GM03348 (cell line): ENCODE measurements at places on chromosomes 12 and 14.

DNA sequence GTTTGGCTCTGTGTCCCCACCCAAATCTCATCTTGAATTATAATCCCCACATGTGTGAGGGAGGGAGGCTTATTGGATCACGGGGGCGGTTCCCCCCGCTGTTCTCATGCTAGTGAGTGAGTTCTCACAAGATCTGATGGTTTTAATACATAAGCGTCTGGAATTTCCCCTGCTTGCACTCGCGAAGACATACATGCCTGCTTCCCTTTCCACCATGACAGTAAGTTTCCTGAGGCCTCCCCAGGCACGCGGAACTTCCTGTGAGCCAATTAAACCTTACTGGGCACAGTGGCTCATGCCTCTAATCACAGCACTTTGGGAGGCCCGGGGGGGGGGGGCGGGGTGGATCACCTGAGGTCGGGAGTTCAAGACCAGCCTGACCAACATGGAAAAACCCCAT, 60.8 kb downstream of the R3HDM2 start:
- no peak for DNase-seq

DNA sequence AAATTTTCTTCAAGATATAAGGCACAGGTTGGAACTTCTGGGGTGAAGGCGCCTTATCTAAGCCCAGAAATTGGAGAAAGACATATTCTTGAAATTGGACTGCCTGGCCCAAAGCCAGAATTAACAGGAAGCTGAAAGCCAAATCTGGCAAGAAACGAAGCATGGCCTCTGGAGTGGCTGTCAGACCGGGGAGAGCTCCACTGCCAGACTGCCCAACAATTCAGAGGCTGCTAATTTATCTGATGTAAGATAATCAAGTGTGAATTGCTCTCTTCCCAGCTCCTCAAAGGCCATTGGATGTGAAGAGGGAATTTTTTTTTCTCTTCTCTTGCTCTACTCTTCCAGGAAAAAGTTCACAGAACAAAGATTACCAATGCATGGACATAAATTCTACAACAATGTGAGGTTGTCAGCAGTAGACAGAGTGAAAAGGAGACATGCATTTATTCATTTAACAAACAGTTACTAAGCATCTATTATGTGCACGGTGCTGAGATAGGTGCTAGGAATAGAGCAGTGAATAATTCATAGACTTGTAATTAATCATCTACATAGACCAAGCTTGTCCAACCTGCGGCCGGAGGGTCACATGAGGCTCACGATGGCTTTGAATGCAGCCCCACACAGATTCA, at the start of gene GDF3:
Gene GDF3, minus strand, starts transcription at position 210 of the 632 bp plus-strand sequence. Its CDS starts 47 bp downstream, at position 163.
- DNase-seq = peak; percentile 20

- DNase-seq = no peak
These were observed 2.9 kb downstream of the MYL6 start for GRCh38 chr12:56160894-56161689.

GRCh38 chr14:52078095-52078531, 9.3 kb upstream of the NID2 start:
- no peak for DNase-seq

DNA sequence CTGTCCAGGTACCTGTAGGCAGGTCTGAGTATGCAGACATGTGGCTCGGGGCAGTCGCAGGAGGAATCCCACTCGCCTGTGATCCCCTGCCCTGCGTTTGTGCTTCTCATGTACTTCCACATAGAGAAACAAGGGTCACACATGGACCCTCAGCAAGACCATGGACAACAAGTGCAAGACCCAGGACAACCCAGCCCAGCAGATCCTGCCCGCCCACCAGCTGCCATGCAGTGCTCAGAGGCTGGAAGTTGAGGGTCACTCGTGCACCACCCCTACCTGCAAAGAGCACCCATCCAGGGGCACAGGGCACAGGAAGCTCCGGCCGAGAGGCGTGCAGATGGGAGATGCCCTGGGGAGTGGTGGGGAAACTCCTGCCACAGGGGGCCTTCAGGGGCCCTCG, 67.5 kb upstream of the C14orf180 start:
- DNase-seq = no peak

DNA sequence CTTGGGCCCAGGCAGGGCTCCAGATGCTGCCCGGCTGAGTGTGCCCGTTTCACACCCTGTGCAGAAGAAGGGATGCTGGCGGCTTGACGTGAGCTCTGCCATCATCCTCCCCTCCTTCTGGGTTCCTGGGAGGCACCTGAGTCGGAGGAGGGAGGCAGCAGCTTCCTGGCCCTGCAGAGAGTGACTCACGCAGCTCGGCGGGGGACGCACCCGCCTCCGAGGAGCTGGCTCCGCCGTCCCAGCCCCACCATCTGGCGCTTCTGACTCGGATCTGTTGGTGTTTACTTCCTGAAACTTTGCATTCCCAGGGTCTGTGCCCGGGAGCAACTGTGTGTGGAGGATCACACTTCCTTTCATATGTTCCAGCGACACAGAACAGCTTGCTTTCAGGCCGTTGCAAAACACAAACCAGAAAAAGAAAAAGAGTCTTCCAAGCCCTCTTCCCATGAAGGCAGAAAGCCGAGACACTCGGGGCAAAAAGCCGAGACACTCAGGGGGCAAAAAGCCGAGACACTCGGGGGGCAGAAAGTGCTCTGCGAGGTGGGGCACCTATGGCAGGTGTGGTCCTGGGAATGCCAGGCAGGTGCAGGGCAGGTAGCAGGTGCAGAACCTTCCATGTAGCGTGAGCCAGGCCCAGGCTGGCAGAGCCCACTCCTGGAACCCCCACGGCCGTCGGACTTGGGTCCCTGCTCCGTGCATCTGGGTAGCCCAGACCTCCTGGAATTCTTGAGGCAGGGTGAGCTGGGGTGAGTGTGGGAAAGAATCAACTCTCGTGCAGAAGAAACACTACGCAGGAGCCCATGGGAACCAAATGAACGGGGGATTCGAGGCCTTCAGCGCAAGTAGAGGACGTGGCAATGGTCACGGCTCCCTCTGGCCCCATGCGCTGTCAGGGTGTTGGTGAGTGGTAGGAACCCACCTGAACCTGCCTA, 27.6 kb upstream of the GALNT9 start:
- peak; percentile 91 for DNase-seq

DNA sequence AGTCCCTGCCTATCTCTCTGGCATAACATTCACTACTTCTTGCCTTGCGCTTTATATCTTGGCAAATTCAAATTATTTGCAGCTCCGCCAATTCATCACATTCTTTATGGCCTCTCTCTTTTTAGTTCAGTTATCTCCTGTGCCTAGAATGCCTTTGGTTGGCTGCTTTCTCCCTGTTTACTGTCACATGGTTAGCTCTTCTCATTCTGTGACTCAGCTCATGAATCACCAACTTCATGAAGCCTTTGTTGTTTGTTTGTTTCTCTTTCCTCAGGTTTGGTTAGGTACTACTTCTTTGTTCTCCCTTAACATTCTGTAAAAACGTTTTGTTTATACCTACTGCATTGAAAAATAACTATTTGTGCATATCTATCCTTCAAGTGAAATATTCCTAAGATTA, 376.5 kb upstream of the GARIN6 start:
- no peak for DNase-seq

- no peak for DNase-seq
These were observed 597 bp upstream of the GLTP start for GRCh38 chr12:109880938-109881337.

- DNase-seq = no peak
These were observed 69.6 kb downstream of the NINJ2 start for GRCh38 chr12:593396-594270.

GRCh38 chr12:117085318-117085947, 13.8 kb downstream of the TESC start:
- DNase-seq = no peak

GRCh38 chr14:39880965-39881364, 448.7 kb upstream of the FBXO33 start:
- DNase-seq = no peak

- DNase-seq = no peak
These were observed 56.5 kb upstream of the BCAT1 start for GRCh38 chr12:25005376-25005775.

DNA sequence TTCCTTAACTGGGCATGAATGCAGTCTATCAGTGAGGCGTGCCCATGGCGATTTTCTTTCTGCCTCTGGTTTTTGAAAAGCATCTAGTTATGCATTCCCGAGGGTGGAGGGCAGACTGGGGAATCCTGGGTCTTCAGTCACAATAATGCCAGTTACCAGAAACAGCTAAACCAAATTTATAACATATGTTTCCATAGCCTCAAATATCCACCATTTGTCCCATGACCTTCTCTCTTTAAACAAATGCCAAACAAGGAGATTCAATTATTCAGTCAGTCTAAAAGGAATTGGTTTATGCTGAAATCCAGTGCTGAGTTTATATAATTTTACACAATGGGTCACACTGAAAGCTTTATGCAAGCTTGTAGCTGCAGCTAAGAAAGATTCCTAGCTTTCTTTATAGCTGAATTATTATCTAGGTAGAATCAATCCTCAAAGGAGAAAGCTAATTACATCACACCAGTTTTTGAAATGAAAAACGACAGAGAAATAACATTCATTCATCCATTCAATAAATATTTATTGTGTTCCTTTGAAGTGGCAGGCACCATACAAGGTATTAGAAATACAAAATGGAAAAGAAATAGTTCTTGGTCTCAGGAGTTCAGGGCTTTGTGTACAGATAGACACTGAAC, 131.3 kb upstream of the RAP1B start:
- DNase-seq = peak; percentile 71

- DNase-seq = no peak
These were observed 24.8 kb downstream of the IL26 start for GRCh38 chr12:68200854-68201253.

DNA sequence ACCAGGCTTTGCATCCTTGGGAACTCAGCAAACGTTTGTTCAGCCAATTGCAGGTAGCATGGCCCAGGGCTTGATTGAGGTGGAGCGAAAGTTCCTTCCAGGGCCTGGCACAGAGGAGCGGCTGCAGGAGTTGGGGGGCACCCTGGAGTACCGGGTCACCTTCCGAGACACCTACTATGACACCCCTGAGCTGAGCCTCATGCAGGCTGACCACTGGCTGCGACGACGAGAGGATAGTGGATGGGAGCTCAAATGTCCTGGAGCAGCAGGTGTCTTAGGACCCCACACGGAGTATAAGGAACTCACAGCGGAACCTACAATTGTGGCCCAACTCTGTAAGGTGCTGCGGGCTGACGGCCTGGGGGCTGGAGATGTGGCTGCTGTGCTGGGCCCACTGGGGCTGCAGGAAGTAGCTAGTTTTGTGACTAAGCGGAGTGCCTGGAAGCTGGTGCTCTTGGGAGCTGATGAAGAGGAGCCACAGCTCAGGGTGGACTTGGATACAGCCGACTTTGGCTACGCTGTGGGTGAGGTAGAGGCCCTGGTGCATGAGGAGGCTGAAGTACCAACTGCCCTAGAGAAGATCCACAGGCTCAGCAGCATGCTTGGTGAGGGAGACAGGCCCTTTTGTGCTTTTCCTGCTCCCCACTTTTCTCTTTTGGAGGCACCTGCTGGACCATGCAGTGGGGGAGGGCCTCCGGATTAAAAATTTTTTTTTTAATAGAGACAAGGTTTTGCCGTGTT, 799 bp downstream of the THTPA start:
- DNase-seq = no peak

DNA sequence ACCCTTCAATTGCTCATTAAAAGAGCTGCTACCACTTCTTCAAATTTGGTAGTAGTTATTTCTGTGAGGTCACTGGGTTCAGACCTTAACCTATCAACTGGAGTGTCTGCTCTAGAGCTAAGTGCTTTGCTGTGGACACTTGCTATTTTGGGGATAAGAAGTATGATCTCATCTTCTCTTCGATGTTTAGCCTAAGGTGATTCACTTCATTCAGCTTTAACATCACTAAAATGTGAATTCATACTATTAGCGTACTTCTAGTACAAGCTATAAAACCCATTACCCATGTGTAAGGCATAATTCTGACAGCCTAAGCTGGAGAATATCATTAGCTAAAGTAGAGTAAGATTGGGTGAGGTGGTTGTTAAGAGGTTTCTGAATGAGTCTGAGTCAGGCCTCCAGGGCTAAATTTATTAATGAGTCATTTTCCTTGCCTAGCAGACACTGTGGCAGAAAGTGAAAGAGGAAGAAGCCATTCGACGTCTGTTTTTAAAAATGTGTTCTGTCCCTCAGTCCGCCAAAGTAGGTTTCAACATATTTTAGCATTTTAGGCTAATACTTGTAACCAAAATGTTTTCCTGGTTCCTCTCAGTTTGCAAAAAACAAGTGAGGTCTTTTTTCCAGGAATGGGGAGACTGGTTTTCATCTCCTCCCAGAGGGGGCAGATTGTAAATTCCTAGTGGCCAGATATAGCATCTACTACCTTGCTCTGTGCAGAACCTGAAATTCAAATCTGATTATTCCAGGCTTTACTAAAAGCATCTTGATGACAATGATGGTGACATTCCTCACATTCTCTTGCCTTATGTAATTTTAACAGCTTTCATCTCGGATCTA, 103.6 kb downstream of the SSPN start:
- DNase-seq = peak; percentile 80

DNA sequence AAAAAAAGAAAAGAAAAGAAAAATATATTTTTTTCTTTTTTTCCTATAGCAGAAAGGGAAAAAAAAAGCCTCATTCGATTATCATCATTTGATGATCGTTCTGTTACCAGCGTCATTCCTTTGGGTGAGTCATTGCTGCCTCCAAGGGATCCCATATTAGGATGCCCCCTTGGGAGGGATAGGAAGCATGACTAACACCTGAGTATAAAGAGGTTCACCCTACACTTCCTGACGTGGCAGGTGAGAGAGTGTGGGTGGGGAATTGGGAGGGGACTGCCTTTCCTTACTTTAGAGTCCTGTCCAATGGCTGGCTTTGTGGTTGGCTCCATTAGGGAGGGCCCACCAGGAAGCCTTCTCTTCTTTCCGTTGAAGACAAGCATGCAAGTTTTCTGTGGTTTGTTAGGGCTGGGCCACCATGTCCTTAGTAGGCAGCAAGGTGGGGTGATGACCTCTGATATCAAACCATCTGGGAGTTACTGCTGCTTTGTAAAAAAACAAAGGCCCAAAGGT, 56.1 kb upstream of the FUT8 start:
- DNase-seq = peak; percentile 77

DNA sequence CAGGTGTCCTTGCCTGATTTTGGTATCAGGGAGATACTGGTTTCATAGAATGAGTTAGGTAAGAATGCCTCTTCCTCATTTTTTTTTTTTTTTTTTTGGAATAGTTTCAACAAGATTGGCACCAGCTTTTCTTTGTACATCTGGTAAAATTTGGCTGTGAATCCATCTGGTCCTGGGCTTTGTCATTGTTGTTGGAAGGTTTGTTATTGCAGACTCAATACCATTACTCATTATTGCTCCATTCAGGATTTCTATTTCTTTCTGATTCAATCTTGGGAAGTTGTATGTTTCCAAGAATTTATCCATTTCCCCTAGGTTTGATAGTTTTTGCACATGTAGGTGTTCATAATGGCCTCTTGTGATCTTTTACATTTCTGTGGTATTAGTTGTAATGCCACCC, 126.0 kb upstream of the KITLG start:
- no peak for DNase-seq

GRCh38 chr12:132148368-132149045, 4.2 kb downstream of the NOC4L start:
- DNase-seq = no peak

- DNase-seq = peak; percentile 21
These were observed 25.5 kb downstream of the ADIPOR2 start for GRCh38 chr12:1716215-1716862.

- DNase-seq = no peak
These were observed 32.7 kb downstream of the DDX47 start for GRCh38 chr12:12845794-12846243.
